ENCODE measurements at places on chromosomes 7 and 10.

DNA sequence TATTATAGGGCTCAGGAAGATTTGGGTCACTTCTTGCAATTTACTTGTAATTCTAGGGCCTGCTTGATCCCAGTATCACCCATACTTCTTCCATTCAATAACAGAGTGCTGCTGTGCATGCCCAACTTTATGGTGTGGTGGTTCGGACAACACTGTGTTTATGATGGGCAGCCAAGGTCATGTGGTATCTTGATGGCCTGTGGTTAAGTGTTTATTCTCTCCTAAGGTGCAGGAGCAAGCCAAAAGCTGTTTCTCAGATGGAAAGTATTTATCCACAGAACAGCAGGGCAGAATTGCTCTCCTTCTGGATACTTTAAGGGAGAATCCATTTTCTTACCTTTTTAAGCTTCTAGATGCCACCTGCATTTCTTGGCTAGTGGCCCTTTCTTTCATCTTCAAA, 433.8 kb downstream of the SH2D4B start:
- DNase-seq = no peak

GRCh38 chr10:33265621-33266020, 68.8 kb downstream of the NRP1 start:
- DNase-seq = no peak

GRCh38 chr10:21289961-21290360, 235.5 kb downstream of the SKIDA1 start:
- no peak for DNase-seq

DNA sequence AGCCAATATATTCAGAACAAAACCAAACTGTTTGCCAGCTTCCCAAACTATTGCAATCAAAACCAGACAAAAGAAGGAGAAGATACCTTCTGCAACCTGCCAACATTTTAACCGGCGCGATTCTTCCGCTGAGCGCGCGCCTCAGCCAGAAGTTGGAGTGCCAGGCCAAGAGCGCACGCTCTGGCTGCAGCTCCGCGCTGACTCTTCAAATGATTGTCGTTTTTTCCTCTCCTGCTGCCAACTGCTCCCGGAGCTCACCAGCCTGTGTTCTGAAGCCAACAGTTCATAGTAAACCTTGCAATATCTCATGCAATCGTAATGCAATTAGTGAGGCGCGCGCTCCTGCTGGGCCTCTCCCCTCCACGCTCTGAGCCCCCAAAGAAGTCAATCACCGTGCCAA, 259.7 kb upstream of the MGMT start:
- DNase-seq = no peak

DNA sequence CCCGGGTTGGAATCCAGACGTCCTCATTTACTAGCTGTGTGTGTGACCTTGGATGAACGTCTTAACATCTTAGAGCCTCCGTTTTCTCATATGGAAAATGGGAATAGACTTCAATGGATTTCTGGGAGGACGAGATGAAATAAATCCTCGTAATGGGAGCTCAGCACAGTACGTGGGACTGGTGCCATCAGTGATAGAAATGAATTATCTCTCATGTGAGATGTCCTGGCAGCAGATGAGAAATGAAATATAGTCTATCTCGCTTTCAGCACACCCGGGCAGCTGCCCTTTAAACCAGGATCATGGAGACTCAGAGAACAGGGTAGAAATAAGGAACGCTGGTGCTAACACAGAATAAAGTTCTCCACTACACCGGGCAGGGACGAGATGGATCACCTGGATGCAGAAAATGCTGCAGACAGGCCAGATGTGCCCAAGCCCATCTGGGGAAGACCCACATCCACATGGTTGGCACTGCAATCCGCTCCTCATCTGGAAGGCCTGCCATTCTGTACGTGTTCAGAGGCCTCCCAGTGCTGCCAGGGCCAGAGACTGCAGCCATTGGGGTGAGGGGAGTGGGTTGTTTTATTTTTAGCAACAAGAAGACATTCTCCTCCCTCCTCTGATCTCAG, 11.1 kb upstream of the EMX2 start:
- no peak for DNase-seq

DNA sequence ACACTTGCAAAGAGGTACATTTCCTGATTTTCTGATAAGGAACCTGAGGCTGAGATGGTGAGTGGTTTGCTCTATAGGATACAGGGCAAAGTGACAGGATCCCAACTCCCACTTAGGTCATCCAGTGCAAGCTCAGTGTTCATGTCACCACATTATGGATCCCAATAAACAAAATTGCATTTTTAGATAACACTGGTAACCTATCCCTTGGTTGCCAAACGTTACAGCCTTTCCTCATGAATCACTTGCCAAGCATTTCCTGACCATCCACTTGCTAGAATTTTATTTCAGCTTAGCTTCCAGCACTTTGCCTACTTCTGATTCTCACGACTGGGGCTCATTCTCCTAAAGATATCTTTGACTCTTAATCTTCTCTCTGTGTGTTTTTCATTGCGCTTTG, 131.4 kb upstream of the ODAD2 start:
- peak; percentile 80 for DNase-seq

DNA sequence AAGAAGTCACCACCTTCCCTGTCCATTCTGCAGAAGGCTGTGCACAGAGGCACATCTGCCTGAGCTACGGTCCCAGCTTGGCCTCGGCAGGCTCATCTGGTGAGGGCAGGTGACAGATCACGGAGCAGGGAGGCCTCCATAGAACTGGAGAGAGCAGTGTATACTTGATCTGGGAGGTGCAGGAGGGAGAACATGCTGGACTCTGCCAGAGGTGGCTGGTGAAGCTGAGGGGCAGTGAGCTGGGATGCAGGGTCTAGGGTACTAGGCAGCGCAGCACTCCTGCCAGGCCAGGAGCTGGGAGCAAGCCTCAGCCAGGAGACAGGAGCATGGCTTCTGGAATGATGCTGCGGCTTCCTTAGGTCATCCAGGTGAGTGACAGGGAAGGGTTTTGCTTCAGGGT, 553.0 kb downstream of the TCERG1L start:
- DNase-seq = no peak

- peak; percentile 72 for DNase-seq
Observed at GRCh38 chr7:108415821-108416536, 40.3 kb downstream of the NRCAM start.

GRCh38 chr10:87623191-87623590, 36.5 kb upstream of the PAPSS2 start:
- no peak for DNase-seq

GRCh38 chr10:21811245-21811585, 192.3 kb downstream of the DNAJC1 start:
- DNase-seq = peak; percentile 46

DNA sequence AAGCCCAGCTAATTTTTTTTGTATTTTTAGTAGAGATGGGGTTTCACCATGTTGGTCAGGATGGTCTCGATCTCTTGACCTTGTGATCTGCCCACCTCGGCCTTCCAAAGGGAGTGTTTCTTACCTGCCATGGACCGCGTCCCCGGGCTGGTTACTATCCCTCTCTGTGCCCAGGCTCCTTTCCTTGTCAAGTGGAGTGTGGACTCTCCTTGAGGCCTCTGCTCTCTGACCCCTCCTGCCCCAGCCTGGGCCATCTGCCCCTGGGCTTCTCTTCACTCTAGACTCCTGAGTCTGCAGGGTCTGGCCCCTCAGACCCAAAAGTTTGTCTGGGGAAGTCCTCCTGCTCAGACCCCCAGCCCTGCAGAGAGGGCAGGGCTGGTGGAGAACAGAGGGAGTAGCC, 20.7 kb downstream of the NEURL1 start:
- DNase-seq = no peak

- DNase-seq = no peak
Observed at GRCh38 chr10:106931159-106931852, 233.2 kb downstream of the SORCS1 start.

GRCh38 chr10:93218386-93218785, 144.7 kb downstream of the CYP26A1 start:
- no peak for DNase-seq

- no peak for DNase-seq
Observed at GRCh38 chr10:52092390-52092789, 221.7 kb upstream of the DKK1 start.

DNA sequence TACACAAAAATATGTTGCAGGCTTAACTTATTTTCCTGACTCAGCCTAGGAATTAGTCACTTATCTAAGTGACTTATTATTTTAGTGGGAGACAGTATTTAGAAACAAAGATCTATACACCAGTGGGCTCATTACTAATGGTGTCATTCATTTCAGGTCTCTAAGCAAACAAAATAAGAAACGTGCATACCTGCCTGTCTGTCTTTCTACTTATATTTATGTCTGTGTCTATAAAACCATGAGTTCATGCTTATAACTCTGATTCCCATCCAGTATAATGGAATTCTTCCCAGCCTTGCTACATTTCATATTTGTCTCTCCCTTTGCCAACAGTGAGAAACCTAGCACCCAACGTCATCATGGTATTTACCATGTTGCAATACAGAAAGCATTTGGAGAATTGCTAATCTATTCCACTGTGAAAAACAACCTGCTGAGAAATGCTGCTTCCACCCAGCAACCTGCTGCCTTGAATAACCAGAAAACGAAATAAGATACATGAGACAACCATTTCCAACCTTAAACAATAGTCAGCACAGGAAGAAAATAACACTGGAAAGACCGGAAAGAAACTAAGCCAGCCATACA, 501.0 kb downstream of the GLRX3 start:
- peak; percentile 84 for DNase-seq

DNA sequence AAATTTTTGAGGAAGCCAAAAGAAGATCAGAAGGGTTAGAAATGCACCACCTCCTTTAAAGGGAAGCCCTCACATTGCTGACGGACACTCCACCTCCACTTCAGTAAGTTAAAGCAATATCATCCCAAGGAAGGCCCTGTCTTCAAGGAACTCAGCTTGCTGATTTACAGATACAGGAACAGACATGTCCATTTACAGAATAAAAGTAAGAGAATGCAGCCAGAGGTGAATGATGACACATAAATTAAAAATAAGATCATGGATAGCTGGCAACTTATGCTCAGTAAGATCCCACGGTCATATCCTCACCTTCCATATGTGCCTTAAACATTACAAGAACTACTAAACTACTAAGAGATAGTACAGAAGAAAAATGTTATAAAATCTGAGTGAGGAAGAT, 20.4 kb downstream of the GRB10 start:
- DNase-seq = no peak

DNA sequence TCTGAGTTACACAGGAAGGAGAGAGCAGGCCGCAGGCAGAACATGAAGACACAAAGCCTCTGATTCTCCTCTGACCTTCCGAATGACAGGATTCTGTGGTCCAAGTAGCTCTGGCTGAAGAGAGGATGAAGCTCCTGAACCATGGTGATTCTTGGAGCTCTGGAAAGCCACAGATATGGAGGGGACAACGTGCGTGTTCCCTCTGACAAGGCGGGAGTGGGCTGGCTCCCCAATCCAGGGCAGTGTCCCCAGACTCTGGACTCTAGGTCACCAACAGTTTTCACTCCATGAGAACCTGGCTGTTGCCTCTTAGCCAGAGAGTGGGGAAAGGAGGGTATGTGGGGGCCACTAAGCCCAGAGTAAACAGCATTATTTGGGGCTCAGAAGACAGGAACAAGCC, 7.4 kb upstream of the TRPV6 start:
- DNase-seq = no peak

DNA sequence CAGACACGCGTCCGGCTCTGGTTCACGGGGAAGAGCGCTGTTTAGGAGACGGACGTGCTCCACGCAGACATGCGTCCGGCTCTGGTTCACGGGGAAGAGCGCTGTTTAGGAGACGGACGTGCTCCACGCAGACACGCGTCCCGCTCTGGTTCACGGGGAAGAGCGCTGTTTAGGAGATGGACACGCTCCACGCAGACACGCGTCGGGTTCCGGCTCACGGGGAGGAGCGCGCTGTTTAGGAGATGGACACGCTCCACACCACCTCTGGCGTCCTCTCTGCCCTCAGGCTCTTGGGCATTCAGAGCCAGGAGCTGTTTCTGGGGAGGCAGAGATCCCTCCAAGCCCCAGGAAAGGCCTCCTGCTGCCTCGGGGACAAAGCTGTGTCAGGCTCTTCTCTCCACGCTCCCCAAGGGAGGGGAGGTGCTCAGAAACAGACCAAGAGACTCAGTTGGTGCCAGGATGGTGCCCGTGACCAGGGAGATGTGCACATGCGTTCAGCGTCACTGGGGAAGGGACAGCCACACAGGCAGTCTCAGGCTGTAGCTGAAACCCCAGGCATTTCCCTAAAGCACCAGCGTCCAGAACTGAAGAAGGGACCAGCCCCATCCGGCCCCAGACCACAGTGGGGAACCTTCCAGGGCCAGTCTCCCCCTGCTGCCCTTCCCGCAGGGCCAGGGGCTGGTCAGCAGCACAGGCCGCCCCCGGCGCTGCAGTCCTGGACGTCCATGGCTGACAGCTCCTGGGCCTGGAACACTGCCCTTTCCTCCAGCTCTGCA, 175.6 kb downstream of the ELFN1 start:
- no peak for DNase-seq

GRCh38 chr10:132456881-132457280, 59.9 kb downstream of the PWWP2B start:
- no peak for DNase-seq

GRCh38 chr10:103715430-103715829, 139.9 kb downstream of the SH3PXD2A start:
- DNase-seq = peak; percentile 45

DNA sequence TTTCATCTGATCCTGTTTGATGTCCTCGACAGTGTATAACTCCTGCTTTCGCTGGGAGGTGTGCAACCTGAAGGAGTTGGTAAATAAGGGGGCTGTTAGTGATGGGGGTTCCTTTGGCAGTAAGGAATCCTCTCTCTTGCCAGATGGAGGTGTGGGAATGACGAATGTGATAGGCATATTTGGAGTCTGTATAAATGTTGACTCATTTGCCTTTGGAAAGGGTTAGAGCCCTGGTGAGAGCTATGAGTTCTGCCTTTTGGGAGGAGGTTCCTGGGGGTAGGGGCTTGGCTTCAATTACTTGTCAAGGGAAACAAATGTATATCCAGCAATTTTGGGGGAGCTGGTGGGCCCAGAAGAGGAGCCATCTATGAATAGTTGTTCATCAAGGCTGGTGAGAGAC, 11.4 kb upstream of the CHST3 start:
- no peak for DNase-seq

DNA sequence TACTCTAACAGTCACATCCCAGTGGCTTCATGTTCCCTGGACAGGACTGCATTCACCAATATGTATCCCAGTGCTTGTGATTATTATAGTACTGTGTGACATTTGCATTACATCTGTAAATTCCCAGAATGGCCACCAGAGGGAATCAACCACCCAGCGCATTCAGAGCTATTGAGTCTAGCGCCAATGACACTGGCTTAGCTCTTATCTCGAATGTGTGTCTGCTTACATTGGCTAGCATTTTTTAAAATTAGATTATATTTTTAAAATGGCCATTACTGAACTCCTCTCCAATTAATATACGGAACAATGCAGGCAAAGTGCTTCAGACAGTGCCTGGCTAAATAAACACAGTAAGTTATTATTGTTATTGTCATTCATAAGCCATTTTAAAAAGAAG, 36.3 kb downstream of the TRIL start:
- DNase-seq = peak; percentile 71

- no peak for DNase-seq
Observed at GRCh38 chr7:69612981-69613380, 14.7 kb downstream of the AUTS2 start.

GRCh38 chr10:105875050-105875449, 1234.0 kb downstream of the SORCS3 start:
- no peak for DNase-seq

All from iris pigment epithelial cell (primary cell).